ENCODE measurements at places on chromosomes 6 and 20. TPM values are rescaled to one million over a fixed set of nuclear protein-coding genes. Genes with fewer than 3 reads are reported as not detected.

JPH2 gene
- total RNA-seq = 3.1 TPM

MOCS1 gene
- total RNA-seq = 2.0 TPM

HCK gene
- total RNA-seq = 0.14 TPM

IP6K3 gene
- 0.31 TPM for total RNA-seq

BEND6 gene
- total RNA-seq = 1.8 TPM

SIRPB1 gene
- total RNA-seq = 0.84 TPM

LAMA4 gene
- 1.4 TPM for total RNA-seq

FAM217A gene
- not detected for total RNA-seq
